Activated CD8-positive, alpha-beta memory T cell treated with anti-CD3 and anti-CD28 coated beads for 1 hour (primary cell): ENCODE measurements at places on chromosomes 6 and 20.

DNA sequence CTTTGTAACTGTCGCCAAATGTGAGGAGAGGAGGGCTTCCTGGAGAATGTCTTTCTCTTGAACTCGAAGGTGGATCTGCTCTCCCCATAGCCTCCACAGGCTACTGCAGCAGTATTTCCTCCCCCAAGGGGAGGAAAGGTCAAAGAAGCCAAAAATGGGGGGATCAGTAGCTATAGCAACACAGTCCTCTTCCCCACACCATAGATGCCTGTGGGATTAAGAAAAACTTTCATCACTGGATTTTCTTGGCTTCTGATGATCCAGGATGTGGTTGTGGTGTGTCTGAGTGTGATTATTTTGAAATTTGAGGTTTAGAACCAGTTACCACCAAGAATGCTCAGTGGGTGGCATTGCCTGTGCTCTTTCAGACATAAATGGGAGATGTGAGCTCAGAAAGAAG is 140.1 kb upstream of the SPACA1 start:
- DNase-seq, result no peak

- DNase-seq, result no peak
Measured at GRCh38 chr20:3887876-3888620, 1.1 kb upstream of the PANK2 start.

DNA sequence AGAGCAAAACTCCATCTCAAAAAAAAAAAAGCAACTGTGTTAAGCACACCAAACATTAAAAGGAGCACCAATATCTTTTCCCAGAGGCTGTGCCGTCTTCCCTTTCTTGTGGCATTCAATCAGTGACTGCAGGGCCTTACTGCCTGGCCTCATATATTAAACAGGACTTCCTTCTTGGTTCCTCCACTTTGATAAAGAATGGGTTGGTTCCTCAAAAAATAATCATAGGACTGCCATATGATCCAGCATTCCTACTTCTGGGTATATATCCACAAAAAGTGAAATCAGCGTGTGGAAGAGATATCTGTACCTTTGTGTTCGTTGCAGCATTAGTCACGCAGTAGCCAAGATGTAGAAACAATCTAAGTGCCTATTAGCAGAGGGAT is 40.3 kb upstream of the GFOD1 start:
- no peak for DNase-seq

- DNase-seq, result no peak
Measured at GRCh38 chr6:154852687-154853086, 119.5 kb downstream of the SCAF8 start.

GRCh38 chr6:14380086-14380820 is 262.7 kb downstream of the CD83 start:
- no peak for DNase-seq

GRCh38 chr20:51584737-51585136 is 42.2 kb upstream of the NFATC2 start:
- no peak for DNase-seq

DNA sequence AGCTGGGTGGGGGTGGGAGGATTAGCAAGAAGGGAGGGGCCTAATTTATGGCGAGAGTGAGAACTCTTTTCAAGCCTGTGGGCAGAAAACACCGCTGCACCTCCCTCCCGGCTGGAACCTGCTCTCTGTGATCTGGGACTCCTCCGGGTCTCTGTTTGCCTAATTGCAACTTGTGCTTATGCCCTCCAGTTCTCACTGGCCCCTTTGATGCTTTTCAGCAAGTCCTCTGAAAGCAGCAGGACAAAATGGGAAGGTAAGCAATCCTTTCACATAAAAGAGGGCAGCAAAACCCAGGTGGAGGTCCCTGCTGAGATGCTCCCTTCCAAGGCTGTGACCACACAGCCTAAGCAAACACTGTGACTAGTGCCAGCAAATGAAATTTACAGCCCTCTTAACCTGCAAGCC is 523.0 kb upstream of the FLRT3 start:
- no peak for DNase-seq

- no peak for DNase-seq
Measured at GRCh38 chr6:14500809-14501208, 383.2 kb downstream of the CD83 start.

GRCh38 chr20:60570481-60571277 is 612.5 kb downstream of the CDH26 start:
- DNase-seq, result no peak

- no peak for DNase-seq
Measured at GRCh38 chr20:58570204-58570859, 55.1 kb upstream of the APCDD1L start.

- no peak for DNase-seq
Measured at GRCh38 chr6:38501931-38502330, 137.8 kb downstream of the BTBD9 start.

DNA sequence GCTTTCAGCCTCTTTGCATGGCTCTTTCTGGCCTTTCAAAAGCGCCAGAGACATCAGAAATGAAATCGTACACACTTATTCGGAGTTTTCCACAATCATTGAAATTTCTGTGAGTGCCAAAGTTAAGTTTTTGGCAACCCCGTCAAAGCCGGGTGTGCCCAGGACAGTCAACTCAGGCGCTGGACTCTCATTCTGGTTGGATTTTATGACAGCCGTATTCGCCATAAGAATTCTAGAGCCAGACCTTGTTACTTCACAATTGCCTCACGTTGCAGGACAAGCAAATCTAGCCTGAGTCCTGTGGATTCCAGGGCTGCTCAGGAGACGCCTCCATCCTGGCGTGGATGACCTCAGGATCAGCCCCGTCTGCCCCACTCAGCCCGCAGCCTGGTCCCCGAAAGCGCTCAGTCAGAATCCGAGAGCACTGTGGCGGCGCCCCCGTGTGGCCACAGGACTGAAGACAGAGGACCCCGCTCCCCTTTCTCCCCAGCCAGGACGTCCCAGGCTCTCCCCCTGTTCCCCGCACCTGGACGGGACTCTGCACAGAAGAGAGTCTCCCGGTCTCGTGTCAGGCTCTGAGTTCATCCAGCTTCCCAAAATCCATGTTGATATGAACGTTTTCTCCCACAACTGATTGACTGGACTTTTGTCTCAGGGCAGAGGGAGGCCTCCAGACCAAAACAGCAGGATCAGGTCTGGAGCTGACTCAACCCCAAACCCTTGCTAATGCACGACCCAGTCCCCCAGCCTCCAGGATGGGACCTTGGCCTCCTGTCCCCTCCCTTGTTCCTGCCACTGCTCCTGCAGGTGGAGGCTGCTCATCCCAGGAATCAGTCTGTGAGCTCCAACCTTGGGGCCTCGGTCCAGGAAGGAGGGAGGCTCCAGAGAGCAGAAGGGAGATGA is 38.2 kb downstream of the MICA start:
- DNase-seq, result peak; percentile 69

DNA sequence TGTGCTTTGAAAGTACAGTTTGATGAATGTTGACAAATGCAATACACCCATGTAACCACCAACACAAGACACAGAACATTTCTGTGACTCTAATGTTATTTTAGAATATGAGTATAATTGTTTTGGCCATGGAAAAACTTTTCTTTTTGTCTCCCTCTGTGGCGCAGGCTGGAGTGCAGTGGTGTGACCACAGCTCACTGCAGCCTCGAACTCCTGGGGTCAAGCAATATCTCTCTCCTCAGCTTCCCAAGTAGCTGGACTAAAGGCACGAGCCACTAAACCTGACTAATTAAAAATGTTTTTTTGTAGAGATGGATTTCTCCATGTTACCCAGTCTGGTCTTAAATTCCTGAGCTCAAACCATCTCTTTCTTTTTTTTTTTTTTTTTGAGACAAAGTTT is 20.3 kb upstream of the BCAS4 start:
- DNase-seq, result no peak

DNA sequence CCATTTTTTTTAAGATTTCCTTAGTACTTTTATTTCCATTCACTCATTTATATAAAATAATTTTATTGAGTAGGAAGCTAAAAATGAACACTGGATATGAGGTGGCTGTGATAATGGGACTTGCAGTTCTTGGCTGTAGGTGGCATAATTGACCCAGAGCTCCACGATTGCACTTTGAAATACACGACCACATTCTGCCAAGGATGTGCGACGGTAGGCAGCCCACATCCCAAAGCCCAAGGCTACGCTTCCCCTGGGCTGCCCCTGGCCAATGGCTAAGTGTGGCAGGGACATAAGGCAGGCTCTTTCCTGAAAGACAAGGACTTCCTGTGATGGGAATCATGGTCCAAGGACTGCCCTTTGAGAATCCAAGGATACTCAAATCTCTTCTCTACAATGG is 43.7 kb upstream of the ADTRP start:
- no peak for DNase-seq

DNA sequence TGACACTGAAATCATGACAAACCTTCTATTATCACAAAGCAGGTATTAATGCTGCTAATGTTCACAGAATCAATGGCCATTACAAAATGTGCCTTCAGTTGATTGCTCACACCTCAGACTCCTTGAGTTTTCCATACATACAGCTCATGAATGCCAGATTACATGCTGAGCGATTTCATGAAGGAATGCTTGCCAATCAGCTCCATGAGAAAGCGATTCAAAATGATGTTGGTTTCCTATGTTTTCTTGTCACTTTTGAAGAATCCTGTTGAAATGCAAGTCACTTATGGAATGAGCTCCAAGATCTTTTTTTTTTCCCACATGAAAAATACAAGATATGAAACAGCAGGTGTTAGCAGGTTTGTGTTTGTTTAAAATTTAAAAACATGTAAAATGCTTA is 71.4 kb upstream of the SHLD1 start:
- DNase-seq, result no peak

GRCh38 chr20:16806886-16807285 is 58.7 kb downstream of the OTOR start:
- no peak for DNase-seq

GRCh38 chr6:47256981-47257730 is 52.5 kb downstream of the TNFRSF21 start:
- DNase-seq, result no peak

GRCh38 chr20:19347943-19348456 is 135.6 kb downstream of the SLC24A3 start:
- no peak for DNase-seq

DNA sequence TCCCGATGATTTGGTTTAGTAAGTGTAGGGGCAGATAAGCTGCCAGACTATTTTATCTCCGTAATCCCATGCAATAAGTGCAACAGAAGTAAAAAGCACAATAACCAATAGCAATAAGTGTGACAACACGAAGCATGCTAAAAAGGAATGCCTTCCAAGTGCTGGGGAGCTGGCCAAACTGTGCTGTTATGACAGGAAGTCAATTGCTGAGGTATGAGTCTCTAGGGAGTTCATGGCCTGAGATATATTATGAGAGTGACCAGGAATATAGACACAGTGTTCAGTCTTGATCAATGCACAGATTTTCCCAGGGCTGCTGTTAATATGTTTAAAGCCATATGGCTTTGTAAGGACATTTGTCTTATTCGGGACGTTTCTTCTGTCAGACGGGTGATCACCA is 10.5 kb upstream of the ANGPT4 start:
- DNase-seq, result no peak

DNA sequence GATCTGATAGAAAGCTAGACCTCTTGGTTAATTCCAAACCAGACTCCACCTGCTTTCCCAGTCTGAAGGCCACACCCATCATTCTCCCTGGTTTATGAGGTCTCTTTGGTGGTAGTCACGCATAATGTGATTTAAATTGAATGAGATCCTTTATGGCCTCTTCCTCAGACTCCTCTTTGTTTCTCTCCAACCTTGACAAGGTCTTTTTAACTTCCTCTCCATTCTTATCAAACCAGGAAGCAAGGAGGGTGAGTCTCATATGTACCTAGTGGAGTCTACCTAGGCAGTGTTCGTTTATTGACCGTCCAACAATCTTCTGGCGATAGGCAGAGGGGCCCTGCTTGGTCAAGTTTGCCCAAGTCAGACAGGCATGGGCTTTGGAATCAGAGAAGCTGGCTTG is 184.2 kb upstream of the LAMP5 start:
- DNase-seq, result no peak

DNA sequence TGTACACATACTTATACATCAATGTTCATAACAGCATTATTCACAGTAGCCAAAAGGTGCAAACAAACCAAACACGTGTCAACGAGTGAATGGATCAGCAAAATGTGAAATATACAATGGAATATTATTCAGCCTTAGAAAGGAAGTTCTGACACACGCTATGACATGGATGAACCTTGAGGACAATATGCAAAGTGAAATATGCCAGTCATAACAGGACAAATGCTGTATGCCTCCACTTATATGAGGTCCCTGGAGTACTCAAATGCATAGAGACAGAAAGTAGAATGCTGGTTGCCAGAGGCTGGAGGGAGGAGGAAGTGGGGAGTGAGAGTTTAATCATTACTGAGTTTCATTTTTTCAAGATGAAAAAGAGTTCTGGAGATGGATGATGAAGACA is 37.8 kb upstream of the IGF2R start:
- DNase-seq, result no peak

DNA sequence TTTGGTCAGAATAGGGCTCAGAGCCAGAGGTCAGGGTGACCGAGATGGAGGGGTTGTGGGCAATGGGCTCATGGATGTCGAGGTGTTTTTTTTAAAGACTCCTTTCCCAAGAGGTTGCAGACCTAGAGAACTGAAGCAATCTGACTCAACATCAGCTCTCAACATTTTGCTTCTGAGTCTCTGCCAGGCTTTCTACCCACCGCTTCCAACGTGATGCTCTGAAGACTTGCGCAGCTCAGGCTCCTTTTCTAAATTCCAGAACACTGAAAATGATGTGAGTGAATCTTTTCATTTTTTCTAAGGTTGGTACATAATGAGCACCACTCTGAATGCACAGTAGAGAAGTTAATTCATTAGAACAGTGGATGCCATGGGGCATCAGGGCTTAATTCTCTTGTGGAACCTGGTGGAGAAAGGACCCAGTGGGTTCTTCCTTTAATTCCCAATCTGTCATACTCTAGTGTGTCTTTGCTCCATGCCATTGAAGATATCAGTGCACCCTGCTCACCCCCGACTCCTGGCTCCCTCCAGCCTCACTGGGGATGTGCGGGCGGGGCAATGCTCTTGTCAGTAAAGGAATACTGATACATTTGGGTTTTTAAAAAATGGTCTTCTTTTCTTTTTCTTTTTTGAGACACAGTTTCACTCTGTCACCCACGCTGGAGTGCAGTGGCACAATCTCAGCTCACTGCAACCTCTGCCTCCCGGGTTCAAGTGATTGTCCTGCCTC is 17.0 kb upstream of the KIF13A start:
- DNase-seq, result no peak
